ENCODE measurements at places on chromosomes 6 and 20.

- no peak for DNase-seq
Observed at GRCh38 chr20:7352165-7352564, 584.7 kb downstream of the BMP2 start.

GRCh38 chr20:13703265-13703664 is 64.5 kb upstream of the TASP1 start:
- no peak for DNase-seq

DNA sequence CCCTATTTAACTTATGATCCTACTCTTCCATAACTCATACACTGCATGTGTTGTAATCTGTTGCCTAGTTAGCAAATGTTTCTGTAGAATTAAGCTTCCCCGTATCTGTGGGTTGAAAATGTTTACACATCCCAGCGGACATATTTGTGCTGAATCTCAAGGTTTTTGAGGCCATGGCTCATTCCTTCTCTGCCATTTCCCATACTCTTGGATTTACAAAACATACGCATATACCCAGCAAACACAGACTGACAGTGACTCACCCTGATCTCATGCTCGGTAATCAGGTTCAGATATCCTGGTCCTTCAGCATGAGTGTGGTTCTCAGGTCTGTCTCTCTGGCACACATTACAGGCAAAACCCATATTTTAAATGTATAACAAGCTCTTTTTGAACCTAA is 58.7 kb downstream of the AGPAT4 start:
- peak; percentile 52 for DNase-seq

DNA sequence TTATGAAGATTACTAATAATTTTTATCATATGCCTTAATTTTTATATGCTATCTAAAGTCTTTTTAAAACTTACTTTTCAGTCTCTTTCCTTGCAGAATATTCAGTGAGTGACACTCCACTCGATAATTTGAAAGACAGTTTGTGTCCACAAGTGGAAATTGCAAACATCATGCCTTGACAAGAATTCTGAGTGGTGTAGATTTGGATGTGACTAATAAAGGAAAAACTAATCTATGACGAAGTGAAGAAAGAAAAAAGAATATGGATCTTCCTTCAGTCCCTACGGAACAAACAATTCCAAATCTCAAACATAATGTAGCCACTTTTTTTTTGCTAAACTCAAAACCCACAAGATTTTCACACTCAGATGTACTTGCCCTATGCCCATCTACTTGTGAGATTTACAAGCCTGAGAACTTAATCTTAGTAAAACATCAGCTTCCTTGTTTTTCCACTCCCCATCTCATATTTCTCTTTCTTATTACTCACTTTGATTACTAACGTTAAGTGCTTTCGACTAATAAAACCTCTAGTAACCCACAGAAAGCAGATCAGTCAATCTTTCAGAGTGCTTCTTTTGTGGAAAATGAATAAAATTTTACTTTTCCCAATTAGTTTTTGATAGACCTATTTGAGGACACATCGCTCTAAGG is 1155.8 kb downstream of the GRIK2 start:
- DNase-seq: no peak

DNA sequence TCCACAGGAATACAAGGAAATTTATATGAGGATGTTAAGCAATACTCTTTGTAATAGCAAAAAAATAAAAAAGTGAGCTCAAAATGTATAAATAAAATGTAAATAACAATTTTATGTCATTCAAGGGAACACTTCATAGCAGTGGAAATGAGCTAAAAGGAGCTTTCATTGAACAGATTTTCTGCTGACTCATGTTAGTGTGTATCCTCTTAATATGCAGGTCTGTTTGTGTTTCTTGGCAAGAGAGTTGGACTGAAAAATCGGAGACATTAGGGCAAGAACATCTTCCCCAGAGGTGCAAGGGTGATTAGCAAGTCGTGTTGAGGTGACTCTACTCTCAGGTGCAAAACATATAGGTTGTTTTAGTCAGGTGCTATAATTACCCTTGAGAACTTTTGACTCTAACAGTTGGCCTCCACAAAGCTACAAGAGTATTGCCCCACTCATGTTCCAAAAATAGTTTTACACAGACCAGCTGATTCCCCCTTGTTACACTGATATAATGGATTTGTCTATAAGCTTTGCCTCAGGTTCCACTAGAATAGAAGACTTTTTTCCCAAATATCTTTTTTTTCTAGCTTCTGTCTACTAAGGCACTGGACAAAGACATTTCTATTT is 702.9 kb downstream of the TENT5A start:
- DNase-seq: no peak

- no peak for DNase-seq
Observed at GRCh38 chr6:135283926-135284325, 102.8 kb downstream of the MYB start.

All from HFF-Myc (cell line).